ENCODE measurements at places on chromosomes 4 and X.
A peak's percentile ranks its signal among the peaks of the same experiment; 100 is the strongest.

- H3K4me1 ChIP-seq: peaks cover 15% of the 10 kb centered on the region
- peak overlapping the region; percentile 96 for H3K27ac ChIP-seq
- peaks cover 5% of the 10 kb centered on the region for H3K36me3 ChIP-seq
- peak overlapping the region; percentile 91 for H3K4me3 ChIP-seq
- H3K27me3 ChIP-seq: no peaks in the 10 kb centered on the region
- DNase-seq: no peak
Measured at GRCh38 chrX:73562458-73562857, 539 bp upstream of the CHIC1 start.

DNA sequence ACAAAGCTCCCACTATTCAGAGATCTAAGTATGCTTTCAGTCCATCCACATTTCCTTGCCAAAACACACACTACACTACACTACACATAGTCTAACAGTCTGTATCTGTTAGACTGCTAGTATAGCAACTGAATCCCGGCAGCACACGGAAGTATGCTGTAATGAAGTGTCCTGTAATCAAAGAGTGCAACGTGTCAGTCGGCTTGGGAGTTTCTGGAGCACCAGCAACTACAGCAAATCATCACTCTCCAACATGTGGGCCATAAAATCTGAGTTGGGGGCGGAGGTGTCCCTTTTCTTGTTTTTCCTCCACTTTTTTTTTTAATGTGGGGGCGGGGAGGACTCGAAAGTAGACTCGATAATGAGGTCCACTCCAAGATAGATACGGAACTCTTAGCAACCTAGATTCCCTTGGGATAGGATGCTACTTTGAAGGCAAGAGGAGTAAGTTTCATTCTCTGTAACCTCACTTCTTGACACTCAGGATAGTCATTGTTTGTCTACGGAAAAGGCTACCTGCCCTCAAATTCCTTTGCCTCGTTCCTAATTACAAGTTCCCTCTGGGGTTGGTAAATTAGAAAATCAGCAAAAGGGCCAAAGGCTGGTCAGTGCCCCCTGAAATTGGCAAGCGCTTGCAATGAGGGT, 722 bp downstream of the SLC10A7 start:
- peaks cover 9% of the 10 kb centered on the region for H3K4me1 ChIP-seq
- DNase-seq: peak; percentile 6
- H3K27me3 ChIP-seq: no peaks in the 10 kb centered on the region
- H3K27ac ChIP-seq: no peak overlapping the region
- H3K4me3 ChIP-seq: no peak overlapping the region
- no peaks in the 10 kb centered on the region for H3K36me3 ChIP-seq

DNA sequence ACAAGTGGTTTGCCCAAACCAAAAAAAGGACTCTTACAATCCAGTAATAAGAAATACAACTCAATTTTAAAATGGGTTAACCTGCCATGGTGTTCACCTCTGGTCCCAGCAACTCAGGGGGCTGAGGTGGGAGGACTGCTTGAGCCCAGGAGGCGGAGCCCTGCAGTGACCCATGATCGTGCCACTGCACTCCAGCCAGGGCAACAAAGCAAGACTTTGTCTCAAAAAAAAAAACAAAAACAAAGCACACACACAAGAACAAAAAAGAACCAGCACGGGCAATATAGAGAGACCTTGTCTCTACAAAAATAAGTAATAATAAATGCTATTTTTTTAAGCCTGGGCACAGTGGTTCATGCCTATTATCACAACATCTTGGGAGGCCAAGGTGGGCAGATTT, 28.7 kb downstream of the ARAP2 start:
- no peak overlapping the region for H3K27ac ChIP-seq
- peaks cover 60% of the 10 kb centered on the region for H3K4me1 ChIP-seq
- peak overlapping the region; percentile 23 for H3K4me3 ChIP-seq
- DNase-seq: no peak
- H3K27me3 ChIP-seq: no peaks in the 10 kb centered on the region

- DNase-seq: no peak
- H3K27ac ChIP-seq: no peak overlapping the region
Measured at GRCh38 chr4:159048166-159048886, 54.6 kb upstream of the RAPGEF2 start.

- H3K27me3 ChIP-seq: no peaks in the 10 kb centered on the region
- H3K27ac ChIP-seq: no peak overlapping the region
- DNase-seq: no peak
- H3K4me1 ChIP-seq: no peaks in the 10 kb centered on the region
Measured at GRCh38 chrX:115333446-115333845, 43.9 kb downstream of the LUZP4 start.

DNA sequence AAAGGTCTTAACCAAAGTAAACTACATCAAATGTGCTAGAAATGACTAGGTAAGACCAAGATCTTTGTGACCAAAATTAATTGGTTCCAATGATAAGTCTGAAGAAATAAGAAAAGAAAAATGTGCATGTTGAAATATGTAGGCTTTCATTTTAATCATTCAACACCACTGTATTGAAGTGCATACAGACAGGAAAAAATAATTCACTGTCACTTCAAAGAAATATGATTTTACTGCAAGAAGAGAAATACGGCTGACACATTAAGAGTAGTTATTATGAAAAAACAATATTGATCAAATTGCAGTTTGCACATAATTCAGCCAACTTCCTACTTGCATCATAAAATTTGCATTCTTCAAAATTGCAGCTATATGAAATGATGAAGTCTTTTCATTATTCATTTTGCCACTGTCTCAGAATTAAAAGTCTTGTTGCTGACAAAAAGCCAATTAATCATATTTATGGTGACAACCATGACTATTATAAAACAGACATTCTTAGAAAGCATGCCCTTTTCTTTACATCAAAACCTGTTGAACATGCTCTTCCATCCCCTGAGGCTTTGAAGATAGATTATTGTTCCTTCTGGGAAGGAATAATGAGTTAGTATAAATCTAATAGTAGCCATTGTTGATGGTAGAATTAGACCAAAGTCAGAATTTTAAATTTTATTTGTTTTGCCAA, 405.9 kb upstream of the MAD2L1 start:
- no peaks in the 10 kb centered on the region for H3K27me3 ChIP-seq
- no peak overlapping the region for H3K4me3 ChIP-seq
- H3K27ac ChIP-seq: no peak overlapping the region
- no peaks in the 10 kb centered on the region for H3K4me1 ChIP-seq

DNA sequence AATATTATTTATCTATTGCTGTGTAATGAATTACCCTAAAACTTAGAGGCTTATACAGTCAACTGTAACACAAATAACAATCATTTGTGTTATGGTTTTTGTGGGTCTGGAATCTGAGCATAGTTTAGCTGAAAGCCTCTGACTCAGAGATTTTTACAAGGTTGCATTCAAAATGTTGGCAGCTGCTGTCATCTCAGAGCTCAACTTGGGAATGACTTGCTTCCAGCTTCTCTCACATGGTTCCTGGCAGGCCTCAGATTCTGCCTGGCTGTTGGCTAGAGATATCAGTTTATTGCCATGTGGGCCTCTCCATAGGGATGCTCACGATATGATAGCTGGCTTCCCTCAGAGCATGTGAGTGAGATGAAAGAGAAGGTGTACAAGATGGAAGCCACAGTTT, 70.2 kb upstream of the BRWD3 start:
- no peaks in the 10 kb centered on the region for H3K36me3 ChIP-seq
- no peak for DNase-seq

- no peaks in the 10 kb centered on the region for H3K36me3 ChIP-seq
- no peaks in the 10 kb centered on the region for H3K4me1 ChIP-seq
- no peak overlapping the region for H3K4me3 ChIP-seq
- peaks cover 59% of the 10 kb centered on the region for H3K27me3 ChIP-seq
- no peak overlapping the region for H3K27ac ChIP-seq
Measured at GRCh38 chr4:47040828-47041227, 9.5 kb downstream of the GABRB1 start.

DNA sequence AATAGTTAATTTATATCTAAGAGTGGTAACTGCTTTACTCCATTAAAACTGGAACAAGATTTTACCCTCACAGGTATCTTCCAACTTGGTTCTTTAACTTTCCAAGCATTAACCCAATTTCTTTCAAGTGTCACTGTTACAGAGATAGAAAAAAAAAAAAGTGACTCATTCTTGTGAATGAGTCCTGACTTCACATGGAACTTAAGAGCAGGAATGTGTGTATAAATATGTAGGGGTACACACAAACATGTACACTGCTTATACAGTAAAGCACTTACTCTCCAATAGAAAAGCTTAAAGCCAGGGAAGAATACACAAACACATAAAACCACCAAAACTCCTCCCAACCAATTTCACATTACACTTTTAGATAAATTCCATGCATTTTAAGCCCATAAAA, 38.8 kb downstream of the TAPT1 start:
- peaks cover 54% of the 10 kb centered on the region for H3K36me3 ChIP-seq
- no peaks in the 10 kb centered on the region for H3K4me1 ChIP-seq
- H3K4me3 ChIP-seq: no peak overlapping the region
- H3K27me3 ChIP-seq: no peaks in the 10 kb centered on the region
- no peak overlapping the region for H3K27ac ChIP-seq

GRCh38 chrX:126551725-126552312, 795 bp downstream of the DCAF12L1 start:
- H3K36me3 ChIP-seq: no peaks in the 10 kb centered on the region
- H3K27ac ChIP-seq: no peak overlapping the region
- no peaks in the 10 kb centered on the region for H3K27me3 ChIP-seq
- H3K4me3 ChIP-seq: no peak overlapping the region
- no peak for DNase-seq
- no peaks in the 10 kb centered on the region for H3K4me1 ChIP-seq

DNA sequence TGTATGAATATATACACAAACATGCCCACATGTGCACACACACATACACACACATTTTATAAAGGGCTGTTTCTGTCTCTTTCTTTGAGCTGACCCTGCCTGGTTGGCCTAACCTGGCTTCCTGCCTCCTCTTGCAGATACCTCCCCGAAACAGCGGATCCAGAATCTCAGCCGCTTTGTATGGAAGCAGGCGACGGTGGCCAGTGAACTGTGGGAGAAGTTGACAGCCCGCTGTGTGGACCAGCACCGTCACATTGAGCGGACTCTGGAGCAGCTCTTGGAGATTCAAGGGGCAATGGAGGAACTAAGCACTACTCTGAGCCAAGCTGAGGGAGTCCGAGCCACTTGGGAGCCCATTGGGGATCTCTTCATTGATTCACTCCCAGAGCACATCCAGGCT, 21.9 kb downstream of the DRP2 start:
- H3K27ac ChIP-seq: no peak overlapping the region
- no peaks in the 10 kb centered on the region for H3K27me3 ChIP-seq
- no peak overlapping the region for H3K4me3 ChIP-seq
- H3K36me3 ChIP-seq: no peaks in the 10 kb centered on the region
- DNase-seq: no peak

All from effector memory CD8-positive, alpha-beta T cell (primary cell).